ENCODE measurements at places on chromosomes 3 and 15.

GRCh38 chr3:12679468-12679867, 15.6 kb upstream of the RAF1 start:
- DNase-seq, result peak; percentile 84

DNA sequence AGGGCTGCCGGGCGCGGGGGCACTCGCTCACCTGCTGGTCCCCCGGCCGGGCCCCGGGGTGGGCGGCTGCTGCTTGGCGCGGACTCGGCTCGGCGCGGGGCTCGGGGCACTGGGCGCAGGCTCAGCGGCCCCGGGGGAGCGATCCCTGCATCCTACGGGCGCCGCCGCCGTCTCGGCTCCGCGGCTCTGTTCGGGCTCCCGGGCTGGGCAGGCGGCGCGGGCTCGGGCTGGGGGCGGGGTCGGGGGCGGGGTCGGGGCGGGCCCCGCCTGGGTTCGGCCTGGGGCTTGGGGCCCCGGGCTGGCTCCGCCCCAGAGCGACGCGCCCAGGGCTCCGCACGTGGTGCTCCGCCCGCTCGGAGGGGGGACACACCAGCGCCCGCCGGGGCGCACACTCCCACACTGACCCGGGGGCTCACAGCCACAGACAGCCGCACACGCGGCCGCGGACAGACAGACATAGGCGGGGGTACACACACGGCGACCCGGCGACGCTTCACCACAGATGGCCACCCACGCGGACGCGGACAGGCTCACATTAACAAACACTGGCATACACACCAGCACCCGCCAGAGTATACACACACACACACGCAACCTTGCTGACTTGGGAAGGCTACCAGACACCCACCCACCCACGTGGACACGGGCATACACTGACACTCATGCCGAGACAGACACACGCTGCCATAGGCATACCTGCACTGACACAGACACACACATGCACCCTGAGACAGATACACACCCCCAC, at the start of gene SCN5A:
Gene SCN5A (minus strand): TSS at position 188 of the 748 bp plus-strand sequence. CDS start 16,380 bp downstream, outside the sequence.
- DNase-seq, result no peak

DNA sequence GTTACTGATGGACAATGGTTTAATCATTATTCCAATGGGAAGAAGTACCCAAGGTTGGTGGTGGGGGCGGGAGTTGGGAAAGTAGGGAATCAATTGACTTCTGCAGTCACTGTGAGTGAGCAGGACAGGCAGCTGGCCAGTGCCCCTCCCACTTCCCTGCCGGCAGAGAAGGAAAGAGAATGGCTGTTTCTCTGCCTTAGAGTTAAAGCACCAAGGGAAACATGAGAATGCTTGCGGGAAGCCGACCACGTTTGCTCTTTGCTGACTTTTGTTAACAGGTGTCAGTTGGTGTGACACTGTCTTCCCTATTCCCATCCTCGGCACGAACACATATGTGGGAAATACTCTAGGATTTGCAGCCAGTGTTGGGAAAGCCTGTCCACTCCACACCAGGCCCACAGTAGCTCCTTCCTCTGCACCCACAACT, 33.5 kb upstream of the MFSD1 start:
- no peak for DNase-seq

- DNase-seq, result no peak
These were observed 18.1 kb downstream of the TRPM1 start for GRCh38 chr15:31083370-31083780.

DNA sequence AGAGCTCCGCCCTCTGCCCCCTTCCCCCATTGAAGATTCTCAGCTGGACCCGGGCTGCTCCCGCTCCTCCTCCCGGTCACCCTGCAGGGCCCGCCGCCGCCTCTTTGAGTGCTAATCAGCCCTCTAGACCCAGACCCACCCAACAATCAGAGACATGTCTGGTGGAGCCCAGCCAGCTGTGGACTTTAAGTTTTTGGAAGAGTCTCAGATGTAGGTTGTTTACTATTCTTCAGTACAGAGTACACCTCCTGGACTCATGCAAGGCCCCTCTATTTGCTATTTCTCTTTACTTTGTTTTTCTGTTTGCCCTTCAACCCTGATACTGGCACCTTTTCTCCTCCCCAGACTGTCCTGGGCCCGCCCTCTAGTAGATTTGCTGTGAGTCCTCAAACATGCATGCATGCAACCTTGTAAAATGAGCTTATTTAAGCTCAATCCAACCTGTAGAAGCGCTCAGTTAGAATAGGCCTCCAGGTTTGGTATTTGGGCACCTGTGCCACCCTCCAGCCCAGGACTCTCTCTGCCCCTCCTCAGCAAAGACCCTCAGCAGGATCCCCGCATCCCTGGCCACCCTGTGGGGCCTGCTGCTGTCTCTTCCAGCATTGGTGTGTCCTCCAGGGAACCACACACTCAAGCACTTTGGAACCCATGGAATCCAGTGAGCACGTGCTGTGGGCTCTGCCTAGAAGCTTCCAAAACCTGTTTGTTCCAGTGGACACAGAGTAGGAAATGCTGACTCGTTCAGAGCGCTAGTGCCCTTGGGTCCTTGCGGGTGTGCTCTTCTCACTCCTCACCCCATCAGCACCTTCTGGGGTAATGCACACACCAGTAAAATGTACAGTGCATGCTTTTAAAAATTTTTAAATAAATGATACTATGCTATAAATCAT, 4.6 kb downstream of the PRR23E start:
- DNase-seq, result no peak

GRCh38 chr3:63580151-63580550, 72.3 kb upstream of the SNTN start:
- no peak for DNase-seq

GRCh38 chr3:160135851-160136250, 89.4 kb upstream of the C3orf80 start:
- no peak for DNase-seq

GRCh38 chr15:41258750-41259471, 27.8 kb downstream of the CHP1 start:
- no peak for DNase-seq

GRCh38 chr3:192408647-192409200, 318.6 kb downstream of the FGF12 start:
- no peak for DNase-seq

DNA sequence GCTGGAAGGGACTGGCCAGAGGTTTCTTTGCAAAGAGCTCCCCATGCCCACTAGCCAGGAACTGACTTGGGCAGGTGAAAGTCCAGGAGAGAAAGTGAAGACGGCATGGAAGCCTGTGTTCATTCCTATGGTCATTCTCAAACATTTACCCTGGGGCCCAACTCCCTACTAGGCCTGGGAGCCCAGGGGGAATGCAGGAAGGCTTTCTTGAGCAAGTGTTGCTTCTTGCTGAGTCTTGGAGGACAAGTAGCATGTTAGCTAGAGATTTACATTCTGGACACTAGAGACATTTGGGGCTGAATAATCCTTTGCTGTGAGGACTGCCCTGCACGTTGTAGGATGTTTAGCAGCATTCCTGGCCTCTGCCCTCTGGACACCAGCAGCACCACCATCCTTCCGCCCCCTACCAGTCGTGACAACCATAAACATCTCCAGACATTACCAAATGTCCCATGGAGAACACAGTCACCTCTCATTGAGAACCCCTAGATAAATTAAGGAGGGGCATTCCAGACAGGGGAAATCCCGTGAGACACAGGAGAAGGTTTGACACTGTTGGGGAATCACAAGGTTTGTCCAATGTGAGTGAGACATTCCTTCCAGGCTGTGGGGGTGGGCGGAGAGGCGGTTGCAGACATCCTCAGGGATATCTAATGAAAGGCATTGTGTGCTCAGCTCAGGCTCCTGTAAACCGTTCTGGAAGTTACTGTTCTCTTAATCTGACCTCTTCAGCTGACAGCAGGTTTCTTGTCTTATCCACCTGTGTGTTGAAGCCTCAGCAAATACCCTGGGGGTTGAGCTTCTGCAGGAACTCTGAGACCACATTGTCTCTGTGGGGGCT, 236.2 kb downstream of the TLE3 start:
- DNase-seq, result no peak

DNA sequence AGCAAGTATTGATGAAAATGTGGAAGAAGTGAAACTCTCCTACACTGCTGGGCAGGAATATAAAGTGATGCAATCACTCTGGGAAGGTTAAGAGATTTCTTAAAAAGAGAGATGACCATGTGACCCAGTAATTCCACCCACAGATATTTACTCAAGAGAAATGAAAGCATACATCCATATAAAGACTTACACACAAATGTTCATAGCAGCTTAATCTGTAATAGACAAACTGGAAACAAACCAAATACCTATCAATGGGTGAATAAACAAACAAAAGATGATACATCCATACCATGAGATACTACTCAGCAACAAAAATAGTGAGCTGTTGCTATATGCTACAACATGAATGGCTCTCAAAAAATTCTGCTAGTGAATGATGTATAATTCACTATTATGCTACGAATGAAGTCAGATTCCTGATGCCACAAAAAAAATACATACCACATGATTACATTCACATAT, 463.3 kb downstream of the MAGI1 start:
- peak; percentile 47 for DNase-seq
